Activated CD4-positive, alpha-beta T cell treated with anti-CD3 and anti-CD28 coated beads, Interleukin-2, amount 50 U/mL, for 24 hours (primary cell): ENCODE measurements at places on chromosomes 16 and 17.

- DNase-seq = no peak
Observed at GRCh38 chr16:46482895-46483294, 138.3 kb downstream of the SHCBP1 start.

- no peak for DNase-seq
Observed at GRCh38 chr16:77548151-77548550, 113.3 kb upstream of the ADAMTS18 start.

DNA sequence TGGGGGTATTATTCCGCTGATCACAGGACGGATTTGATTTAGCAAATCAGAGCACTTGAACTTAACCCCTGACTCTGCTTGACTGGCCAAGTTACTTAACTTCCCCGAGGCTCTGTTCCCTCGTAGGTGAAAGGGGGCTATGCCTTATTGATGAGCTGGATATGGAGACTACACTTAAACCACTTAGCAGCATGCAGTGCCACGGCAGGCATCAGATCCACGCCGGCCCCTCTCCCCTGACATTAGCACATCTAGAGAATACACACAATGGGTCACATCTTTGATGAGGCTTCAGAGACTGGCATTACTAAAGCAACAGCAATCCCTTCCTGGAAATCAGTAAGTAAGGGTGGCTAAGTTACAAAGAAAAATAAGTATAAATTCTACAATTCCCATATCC, 71.0 kb downstream of the ABCC12 start:
- DNase-seq = no peak

- no peak for DNase-seq
Observed at GRCh38 chr16:57380671-57381462, 8.6 kb downstream of the CX3CL1 start.

DNA sequence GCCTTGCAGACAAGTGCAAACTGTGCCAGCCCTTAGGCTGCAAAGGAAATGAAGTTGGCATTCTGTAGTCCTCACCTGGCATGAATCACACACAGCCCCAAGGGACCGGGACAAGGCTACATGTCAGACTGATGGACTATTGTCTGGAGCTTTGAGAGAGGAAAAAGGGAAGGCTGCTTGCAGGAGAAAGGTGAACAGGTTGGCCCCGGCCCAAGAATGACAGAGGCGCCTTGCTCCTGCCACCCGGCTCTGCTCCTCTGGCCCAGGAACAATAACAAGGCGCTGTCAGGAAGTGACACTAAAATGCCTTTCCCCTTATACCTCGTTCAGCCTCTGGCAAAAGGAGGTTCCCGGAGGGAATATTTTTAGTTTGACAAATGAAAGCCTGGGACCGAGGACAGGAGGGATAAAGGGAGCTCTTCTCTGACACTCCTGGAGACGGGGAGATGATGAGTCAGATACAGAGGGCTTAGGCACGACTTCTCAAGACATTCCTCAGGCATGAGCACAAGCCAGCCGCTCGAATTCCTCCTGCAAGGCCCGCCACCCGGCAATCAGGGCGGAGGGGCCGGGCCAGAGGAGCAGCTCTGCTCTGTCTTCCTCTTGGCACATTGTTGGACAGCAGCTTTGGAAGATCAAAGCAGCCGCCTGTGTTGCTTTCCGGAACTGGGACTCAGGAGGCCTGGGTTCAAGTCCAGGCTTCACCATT, 105.8 kb downstream of the NOG start:
- no peak for DNase-seq

- DNase-seq = no peak
Observed at GRCh38 chr16:3664187-3664896, 9.9 kb downstream of the DNASE1 start.

DNA sequence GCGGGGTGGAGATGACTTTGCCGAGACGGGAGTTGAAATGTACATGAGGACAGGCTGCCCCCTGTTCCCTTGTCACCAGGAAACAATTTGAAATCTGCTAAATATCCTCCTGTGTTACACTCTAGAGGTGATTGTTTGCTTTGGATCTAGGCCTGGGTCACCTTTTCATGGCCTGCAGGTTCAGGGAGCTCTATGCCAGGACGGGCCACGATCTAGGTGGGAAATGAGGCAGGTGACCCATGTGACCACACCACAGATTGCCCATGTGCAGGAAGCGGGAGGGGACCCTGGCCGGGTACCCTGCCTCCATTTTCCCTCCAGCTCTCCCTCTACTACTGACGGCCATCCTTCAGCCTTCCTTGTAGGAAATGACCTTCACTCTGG, 43.4 kb downstream of the MEAK7 start:
- DNase-seq = no peak

GRCh38 chr16:22109258-22109898, 17.0 kb downstream of the VWA3A start:
- no peak for DNase-seq

- DNase-seq = no peak
Observed at GRCh38 chr16:85236818-85237150, 124.5 kb upstream of the CIBAR2 start.

DNA sequence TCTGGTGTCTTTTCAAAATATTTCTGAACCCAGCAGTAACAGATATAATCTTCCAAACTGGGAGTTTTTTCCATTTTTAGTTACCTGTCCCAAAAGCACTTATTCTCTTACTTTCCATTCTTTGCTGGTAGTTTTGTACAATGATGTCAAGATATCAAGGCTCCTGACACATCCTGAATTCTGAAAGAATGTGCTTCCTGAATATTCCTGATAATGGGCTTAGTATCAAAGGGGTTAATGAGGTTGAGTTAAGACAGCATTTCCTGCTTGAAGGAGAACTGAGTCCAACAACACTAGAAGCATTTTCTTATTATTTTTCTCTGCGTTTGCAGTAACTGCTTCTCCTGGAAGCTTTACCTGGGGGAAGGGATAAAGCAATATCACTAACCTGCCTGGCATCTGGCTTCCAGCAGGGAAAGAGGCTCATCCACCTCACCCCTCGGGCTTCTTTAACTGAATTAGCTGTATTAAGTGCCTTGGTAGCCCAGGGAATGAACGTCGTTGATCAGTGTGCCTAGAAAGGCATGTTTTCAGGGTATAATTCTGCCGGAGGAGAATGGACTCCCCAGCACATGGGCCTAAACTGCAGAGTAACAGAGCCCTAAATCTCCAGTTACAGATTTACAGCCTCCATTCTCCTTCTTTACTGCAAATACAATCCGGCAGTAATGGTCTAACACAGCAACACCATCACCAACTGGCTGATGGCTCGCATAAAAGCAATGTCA, 134.4 kb downstream of the SNX11 start:
- no peak for DNase-seq
